ENCODE measurements at places on chromosomes 2 and 18.

- DNase-seq: no peak
Observed at GRCh38 chr2:216066230-216066629, 15.4 kb downstream of the PECR start.

- DNase-seq: no peak
Observed at GRCh38 chr2:47699533-47700215, 83.3 kb upstream of the MSH6 start.

DNA sequence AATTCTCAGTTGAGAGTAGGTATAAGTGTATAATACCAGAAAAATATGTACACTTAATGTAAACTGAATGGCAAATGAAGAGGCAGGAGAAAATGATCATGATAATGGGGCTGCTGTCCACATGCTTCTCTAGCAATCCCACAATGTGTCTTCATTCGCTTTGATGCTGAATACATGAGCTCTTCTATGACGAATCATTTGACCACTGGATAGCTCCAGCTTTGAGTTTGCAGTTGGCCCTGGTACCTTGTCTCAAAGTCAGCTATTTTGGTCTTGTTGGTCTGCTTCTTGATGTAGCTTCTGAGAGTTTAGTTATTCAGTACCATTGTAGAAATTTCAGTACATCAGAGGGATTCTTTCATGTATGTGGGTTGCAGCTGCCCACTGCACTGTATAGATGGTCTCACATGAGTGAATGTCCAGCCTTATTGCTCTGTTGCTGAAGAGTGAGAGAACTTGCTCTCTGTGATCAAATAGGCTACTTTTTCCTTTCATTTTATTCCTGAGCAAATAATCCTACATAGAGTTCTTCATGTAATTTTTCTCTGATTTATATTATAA, 105.1 kb downstream of the TTC27 start:
- DNase-seq: no peak

DNA sequence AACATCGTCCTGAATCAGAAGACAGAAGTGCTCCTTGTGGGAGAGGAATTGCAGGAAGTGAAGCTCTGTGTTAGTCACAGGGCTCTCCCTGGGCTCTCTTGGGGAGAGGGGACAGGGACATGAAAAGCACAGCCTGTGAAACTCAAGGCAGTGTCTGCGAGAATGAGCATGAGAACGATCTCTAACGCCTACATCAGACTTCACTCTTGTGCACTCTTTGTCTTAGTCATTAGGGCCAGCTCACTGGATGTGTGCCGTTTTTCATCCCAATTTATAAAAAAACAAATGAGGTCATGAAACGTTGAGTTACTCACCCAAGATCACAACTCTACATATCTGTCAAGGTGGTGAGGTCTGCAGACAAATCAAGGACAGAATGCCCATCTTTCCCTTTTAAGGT, 27.0 kb upstream of the TWIST2 start:
- DNase-seq: no peak

Data from CD4-positive, alpha-beta T cell treated with Interleukin-21 for 1 hour (primary cell).